Fibroblast of skin of right quadriceps (primary cell): ENCODE measurements at places on chromosomes 7 and 10.

- DNase-seq, result no peak
These were observed 133.1 kb upstream of the EEPD1 start for GRCh38 chr7:36019980-36020379.

GRCh38 chr7:47493976-47494911 is 87.7 kb downstream of the TNS3 start:
- DNase-seq, result peak; percentile 63

- peak; percentile 72 for DNase-seq
These were observed 53.8 kb downstream of the NCAPG2 start for GRCh38 chr7:158650821-158651225.

DNA sequence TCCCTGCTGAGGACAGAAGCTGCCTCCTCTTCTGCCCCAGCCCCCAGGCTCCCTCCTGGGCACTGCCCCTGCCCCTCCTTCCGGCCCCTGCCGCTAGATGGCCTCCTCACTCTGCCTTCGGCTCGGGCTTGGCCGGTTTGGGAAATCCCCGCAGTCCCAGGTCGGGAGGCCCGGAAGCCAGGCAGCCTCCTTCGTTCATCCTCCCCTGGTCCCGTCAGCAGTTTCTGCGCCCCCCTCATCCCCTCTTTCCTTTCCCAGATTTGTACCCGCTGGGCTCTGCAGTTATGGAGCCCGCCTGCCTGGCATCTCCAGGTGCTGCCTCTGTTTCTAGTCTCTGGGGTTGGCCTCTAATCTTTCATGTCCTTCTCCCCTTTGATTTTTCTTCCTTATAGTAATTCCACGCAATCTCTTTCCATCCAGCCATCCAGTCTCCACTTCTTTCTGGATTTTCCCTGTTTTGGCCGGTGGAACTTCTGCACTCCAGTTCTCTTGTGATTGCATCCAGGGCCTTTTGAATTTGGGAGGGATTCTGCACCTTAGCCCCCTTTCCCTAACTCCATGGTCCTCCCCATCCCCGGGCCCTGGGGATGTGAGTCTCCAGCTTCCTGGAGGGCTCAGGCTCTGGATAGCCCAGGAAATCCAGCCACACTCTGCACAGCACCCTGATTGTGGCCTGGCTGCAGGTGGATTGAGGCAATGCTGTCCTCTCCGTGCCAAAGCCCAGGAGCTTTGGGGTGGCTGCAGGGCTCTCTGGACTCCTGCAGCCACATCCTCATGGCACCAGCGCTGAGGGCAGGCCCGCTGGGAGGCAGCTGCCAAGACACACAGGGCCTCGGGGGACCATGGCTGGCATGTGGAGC is 3.3 kb upstream of the SHH start:
- peak; percentile 18 for DNase-seq

DNA sequence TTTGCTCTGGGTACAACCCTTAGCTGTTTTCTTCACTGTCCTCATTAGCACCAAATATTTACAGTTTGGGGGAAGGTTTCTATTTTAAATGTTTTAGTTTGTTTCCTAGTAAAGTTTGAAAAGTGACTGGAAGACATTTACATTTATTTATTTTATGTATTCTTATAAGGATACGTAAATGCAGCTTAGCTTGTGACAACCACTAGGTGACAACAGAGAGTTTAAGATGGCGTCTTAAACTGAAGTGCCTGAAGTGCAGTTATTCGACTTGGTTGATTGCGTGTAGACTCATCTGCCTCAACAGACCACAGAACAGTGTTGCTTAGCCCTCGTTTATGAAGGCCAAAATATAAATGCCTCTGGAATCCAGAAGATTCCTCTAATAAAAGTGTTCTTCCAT is 378.2 kb upstream of the MYO3A start:
- no peak for DNase-seq

DNA sequence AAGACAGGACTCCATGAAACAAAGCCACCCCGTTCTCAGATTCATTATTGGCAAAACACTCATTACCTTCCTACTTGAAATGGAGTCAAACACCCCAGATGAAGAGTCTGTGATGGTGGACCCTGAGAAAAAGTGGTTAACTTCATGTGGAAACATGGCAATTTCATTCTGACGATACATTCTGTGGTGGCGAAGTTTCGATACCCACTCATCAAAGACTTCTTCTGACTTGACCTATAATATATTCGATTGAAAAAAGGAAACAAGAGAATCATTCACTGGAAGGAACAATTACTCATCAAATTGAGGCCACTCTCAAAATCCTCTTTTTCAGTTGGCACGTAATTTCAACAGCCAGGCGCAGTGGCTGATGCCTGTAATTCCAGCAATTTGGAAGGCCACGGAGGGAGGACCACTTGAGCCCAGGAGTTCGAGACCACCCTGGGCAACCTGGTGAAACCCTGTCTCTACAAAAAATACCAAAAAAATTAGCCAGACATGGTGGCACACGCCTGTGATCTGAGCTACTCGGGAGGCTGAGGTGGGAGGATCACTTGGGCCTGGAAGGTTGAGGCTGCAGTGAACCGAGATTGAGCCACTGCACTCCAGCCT is 108.8 kb upstream of the GSDME start:
- DNase-seq, result no peak

DNA sequence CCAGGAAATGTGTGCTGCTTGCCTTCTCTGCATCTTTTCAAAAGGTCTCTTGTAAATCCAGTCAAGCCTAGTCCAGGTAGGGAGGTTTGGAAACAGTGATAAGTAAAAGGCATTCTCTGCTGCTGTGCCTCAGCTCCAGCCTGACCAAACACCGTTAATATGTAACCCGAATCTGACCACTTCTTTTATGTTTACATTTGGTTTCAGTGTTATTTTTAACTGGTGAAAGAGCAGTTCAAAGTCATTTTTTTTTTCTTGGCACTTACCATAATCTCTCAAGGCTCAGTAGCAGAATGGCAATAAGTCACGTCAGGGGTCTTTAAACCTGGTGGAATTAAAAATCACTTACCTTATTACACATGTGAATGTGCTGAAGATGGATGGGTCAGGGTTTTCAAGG is 216.8 kb downstream of the PTEN start:
- no peak for DNase-seq

GRCh38 chr10:63237396-63237795 is 104.3 kb downstream of the NRBF2 start:
- no peak for DNase-seq

DNA sequence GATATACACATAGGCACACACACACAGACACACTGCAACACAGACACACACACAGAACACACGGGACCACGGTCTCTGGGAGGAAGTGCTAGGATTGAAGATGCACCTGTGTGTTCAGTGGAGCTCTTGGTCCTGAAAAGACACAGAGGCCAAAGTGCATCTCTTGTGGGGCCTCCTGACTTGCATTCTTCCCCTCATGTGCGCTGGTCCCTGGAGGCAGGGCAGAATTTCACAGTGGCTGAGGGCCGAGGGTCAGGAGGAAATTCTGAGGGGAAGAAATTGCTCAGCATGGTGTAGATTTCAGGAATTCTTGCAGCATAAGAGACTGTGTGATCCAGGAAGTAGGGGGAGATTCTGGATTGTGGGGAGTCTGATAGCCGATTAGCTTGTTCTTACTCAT is 35.9 kb downstream of the WDFY4 start:
- DNase-seq, result no peak

GRCh38 chr7:21960922-21961321 is 15.2 kb upstream of the CDCA7L start:
- DNase-seq, result peak; percentile 82

- DNase-seq, result no peak
These were observed 61.1 kb downstream of the VPS50 start for GRCh38 chr7:93293229-93293628.

GRCh38 chr10:28533186-28533564 is 257 bp downstream of the WAC start:
- no peak for DNase-seq

DNA sequence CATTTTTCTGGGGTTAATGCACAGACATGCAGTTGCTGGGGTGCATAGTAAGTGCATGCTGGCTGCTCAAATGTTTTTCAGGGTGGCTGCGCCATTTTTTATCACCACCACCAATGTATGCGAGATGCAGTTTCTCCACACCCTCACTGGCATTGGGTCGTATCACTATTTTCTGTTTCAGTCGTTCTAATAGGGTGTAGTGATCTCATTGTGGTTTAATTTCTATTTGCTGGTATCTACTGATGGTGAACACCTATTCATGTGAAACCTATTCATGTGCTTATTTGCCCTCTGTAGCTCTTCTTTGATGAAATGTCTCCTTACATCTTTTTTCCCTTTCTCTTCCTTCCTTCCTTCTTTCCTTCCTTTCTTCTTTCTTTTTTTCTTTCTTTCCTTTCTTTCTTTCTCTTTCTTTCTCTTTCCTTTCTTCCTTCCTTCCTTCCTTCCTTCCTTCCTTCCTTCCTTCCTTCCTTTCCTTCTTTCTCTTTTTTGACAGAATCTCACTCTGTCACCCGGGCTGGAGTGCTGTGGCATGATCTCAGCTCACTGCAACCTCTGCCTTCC is 84.3 kb downstream of the ELFN1 start:
- DNase-seq, result no peak

DNA sequence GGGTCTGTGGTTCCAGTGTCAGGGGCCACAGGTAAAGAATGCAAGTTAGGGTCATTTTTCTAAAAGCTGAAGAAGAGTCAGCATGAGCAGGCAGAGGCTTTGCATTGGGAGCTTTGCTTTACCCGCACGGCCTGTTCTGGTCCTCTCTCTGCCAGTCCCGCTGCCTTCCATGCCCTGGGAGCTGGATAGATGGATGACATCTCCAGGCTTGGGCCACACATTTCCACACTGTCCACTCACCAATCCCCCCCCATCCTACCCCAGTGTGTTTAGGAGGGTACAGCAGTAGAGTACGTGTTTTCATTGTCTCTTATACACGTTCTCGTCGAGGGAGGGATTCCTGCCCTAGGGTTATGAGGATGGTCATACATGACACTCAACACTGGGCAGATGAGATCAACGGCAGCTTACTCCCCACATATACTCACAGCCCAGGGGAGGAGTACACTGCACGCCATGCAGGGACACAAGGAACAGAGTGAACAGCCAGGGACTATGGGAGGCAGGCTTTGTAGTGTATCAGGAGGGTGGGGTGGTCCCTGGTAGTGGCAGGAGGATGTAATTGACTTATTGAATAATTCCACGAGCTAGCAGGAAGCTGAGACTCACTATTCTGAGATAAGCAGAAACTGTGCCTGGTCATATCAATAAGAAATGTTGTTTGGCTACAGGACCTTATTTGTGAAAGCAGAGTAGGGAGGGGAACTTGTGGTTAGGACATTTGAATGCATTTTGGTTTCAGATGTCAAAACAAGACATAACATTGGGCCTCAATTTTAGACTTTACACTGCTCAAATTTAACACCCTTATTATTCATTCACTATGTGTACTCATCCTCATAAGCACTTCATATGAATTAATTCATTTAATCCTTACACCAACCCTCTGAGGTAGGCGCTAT is 36.6 kb downstream of the PLPP4 start:
- no peak for DNase-seq

DNA sequence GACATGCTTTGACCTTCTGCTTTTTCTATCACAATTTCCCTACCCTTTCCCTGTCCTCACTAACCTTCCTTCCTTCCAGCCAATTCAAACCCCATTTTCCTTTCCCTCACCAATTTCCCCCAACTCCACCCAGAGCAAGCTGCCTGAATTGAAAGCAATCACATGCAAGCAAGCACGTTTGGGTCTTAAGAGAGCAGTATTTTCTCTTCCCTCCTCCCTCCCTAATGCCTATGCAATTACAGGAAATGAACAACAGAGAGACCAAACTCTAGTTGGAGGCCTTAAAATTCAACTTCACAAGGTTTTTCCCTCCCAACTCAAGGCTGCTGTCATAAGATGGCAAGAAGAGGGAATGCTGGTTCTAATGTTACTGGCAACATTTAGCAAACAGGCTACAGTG is 117.2 kb downstream of the MYOF start:
- no peak for DNase-seq

- peak; percentile 63 for DNase-seq
These were observed 268.0 kb upstream of the SEMA3D start for GRCh38 chr7:85454904-85455303.

- DNase-seq, result no peak
These were observed 515 bp downstream of the FAM149B1 start for GRCh38 chr10:73168465-73168803.

DNA sequence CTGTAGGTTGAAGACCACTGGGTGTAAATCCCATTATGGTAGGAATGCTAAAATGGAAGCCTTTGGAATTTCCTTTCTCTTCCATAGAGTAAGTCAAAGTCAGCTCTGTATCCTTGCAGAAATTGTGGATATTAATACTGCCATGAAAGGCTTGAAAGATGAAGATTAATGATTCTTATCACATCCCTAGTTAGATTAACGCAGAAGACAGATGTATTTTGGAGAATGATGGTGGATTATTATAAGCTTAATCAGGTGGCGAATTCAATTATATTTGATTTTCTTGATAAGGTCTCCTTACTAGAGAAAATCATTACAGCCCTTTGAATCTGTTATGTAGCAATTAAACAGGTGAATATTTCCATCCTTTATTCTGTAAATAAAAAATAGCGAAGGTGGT is 270.1 kb downstream of the PHF14 start:
- no peak for DNase-seq

DNA sequence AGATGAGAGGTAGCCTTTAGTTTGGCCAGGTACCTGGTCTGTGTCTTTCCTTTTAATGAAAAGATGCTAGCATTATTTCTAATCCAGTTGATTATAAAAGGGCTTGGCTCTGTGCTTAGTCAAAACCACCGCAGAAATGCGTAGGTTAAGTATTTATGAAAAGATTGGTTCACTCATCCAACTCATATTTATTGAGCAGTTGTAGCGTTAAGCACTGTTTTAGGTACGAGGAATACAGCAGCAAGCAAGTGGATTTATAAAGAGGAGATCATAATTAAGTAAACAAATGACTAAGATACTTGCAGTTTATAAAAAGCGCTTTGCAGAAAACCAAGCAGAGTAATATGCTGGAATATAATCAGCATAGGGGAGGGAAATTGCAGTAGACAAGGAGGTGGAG is 129.8 kb downstream of the PPP1R17 start:
- DNase-seq, result no peak

GRCh38 chr10:15824498-15824897 is 35.8 kb downstream of the MINDY3 start:
- peak; percentile 32 for DNase-seq

DNA sequence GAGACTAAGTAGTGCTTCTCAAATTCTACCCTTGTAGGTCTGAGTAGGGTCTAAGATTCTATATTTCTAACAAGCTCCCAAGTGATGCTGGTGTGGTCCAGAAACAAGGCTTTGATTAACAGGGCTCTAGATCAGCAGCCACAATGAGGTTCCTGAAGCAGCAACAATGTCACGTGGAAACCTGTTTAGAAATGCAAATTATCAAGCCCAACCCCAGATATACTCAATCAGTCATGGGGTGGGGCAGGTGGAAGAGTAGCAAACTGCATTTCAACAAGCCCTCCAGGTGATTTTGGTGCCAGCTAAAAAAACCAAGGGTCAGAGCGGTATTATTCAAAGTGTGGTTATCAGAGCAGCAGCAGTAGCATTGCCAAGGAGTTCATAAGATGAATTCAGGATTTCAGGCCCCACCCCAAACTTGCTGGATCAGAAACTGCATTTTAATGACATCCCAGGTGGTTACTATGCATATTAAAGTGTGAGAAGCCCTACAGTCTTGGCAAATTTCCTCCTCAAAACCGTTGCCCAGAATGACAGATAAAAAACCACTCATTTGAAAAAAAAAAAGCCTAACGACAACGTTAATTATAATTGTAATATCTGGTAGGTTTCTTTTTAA is 199.2 kb downstream of the AHR start:
- DNase-seq, result no peak
